ENCODE measurements at places on chromosomes 3 and 15.

DNA sequence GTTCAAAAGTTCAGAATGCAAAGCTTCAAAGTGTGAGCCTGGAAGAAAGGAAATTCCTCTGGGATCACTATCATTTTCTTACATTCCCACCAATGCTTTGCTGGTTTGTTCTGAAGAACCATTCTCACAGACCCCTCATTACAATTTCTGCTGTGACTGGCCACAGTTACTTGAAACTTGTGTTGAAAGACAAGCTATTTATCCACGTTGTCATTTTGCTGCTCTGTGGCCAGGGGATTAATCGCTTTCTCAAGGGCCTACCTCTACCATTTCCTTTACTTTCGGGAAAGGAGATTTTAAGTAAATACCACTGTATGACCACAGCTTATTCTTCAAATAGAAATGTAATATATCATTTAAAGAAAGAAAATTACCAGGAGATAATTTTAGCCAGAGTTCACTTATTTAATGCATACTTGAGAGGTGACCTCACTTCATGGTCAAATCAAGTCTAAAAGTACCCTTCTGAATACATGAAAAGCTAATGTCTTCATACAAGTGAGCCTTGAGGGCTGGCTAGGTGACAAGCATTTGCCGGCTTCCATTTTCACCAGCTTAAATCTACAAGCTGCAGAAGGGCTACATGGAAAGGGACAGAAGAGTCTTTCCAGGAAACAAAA, 69.8 kb upstream of the ROBO2 start:
- DNase-seq: no peak

DNA sequence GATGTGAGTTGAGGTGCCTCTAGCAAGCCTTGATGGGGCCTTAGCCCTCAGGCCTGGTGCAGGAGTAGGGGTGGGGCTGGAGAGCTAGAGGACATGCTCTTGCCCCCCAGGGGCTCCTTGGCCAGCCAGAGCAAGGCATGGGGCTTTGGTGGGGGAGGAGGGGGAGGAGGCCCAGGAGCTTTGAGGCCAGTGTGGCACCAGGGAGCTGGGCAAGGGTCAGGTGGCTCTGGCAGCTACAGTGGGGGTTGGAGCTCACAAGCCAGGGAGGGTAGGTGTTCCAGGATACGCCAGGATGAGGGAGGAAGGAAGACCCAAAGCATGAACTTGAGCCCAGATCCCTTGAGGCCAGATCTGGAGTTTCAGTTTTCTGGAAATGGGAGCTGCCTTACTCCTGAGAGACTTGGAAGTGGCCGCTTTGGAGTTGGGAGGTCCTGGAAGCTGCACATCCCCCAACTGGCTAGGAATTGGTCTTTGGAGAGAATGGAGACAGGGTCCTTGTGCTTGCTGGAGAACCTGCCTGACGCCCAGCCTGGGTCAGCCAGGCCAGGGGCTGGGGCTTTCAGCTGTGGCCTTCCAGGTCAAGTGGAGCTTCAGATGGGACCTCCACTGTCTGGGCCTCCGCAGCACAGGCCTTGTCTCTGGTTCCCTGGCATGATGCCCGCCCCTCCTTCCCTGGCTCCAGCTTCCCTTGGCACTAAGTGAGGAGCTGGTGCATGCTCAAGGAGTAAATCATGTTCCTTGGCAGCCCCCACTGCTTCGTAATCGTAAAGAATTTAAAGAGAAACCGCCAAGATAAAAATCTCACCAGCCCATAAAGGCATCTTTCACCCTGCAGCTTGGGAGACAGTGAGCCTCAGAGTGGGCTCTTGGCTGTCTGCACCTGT, 8.7 kb downstream of the SEMA3F start:
- peak; percentile 52 for DNase-seq

- no peak for DNase-seq
Observed at GRCh38 chr3:181726351-181727330, 14.9 kb downstream of the SOX2 start.

DNA sequence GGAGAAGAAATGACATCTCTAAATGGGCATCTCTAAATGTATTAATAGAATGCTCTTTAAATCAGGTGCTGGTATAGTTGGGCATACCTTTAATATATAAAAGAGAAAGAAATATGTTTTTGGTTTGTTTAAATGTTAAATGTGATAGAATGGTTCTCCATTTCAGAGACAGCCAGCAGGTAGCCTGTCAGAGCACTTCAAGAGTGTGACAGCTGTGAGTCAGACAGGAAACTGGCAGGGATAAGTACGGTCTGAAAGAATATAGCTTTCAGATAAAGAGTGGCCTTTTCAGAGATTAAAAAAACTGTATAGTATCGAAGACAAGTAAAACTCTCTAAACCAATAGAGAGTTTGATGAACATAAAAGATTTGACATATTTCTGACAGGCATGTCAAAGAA, 654.1 kb downstream of the IGSF11 start:
- DNase-seq: no peak

- DNase-seq: no peak
Observed at GRCh38 chr15:44804298-44805046, 68.1 kb downstream of the TRIM69 start.

DNA sequence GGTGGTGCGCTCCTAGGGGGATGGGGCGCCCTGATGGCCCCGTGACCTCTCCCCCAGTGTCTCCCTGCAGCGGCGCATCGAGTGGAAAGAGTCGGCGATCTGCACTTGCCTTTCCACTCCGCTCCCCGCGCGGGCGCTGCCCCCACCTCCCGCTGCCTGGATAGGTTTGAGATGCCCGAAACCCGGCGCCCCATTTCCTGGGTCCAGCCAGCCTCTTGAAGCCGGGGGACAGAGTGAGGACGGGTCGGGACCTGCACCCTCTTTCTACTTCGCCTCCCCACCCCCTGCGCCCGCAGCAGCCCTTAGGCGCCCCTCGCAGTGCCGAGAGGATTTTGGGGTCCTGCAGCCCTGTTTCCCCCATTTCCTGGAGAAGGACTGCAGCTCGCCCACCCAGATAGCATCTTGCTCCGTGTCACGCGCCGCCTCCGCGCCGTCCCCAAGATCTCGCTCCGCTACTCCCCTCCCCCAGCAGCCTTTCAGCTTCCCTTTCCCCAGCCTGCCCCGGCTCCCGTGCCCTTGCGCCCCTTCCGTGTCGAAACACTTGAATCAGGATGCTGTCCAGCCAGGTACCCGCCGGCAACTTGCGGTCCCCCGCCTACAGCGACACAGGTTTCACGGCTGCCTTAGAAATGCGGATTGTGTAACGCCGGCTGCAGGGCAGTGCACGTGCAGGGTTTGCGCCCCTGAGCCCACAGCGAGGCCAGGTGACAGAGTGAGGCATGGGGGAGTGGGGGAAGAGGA, 519 bp downstream of the ABHD6 start:
- no peak for DNase-seq

DNA sequence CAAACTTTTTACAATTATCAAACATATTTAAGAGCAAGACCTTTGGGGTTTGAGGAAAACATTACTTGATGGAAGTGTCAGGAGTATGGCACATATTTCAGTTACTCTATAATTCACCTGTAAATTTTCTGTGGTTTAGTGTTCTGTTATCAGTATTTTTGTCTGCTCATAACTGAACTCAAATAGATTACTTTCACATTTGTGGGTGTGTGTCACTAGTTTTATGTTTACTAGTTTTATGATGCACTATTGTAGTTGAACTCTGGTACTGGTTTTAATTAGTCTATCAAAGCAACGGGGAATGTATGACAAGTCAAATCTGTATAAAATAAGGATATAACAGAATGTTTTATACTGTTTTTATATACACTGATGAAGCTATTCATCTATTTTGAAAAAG, 27.2 kb downstream of the OXSM start:
- no peak for DNase-seq

DNA sequence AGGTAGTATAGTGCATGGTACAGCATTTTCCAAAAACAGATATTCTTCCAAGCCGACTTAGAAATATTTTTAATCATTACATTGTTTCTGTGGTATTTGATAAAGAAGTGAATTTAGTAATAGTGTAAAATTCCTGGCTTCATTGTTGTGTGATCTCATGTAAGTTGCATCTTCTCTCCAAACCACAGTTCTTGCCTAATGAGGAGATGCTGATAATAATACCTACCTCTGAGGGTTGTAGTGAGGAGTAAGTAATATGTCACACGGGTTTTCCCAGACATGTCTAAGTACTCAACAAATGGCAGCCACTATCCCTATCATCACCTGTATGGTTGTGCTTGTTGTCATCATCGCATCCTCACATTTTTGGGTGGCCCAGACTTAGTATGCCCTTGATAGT, 167.3 kb downstream of the SLCO3A1 start:
- DNase-seq: no peak

DNA sequence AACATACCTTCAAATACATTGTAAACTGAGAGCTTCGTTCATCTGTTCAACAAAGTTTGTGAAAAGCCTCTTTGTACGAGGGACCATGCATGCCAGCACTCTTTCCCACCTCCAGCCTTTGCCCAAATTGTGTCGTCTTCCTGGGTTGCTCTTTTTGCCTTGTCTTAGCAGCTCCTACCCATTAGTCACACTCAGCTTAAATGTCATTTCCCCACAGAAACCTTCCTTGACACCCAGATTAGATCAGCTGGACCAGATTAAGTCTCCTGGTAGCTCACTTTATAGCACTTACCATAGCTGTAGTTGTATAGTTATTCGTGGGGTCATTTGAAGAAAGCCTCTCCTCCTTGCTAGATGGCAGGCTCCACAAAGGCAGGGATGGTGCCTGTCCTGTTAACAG, 24.1 kb upstream of the SNRK start:
- DNase-seq: no peak

GRCh38 chr15:64112904-64113303, 17.1 kb downstream of the SNX1 start:
- DNase-seq: no peak

GRCh38 chr3:61894988-61895935, 333.9 kb downstream of the PTPRG start:
- peak; percentile 72 for DNase-seq

- no peak for DNase-seq
Observed at GRCh38 chr3:60555686-60556354, 695.4 kb downstream of the FHIT start.

GRCh38 chr15:57735891-57736290, 29.4 kb downstream of the POLR2M start:
- DNase-seq: no peak

- no peak for DNase-seq
Observed at GRCh38 chr15:81024936-81025335, 24.2 kb downstream of the TLNRD1 start.

DNA sequence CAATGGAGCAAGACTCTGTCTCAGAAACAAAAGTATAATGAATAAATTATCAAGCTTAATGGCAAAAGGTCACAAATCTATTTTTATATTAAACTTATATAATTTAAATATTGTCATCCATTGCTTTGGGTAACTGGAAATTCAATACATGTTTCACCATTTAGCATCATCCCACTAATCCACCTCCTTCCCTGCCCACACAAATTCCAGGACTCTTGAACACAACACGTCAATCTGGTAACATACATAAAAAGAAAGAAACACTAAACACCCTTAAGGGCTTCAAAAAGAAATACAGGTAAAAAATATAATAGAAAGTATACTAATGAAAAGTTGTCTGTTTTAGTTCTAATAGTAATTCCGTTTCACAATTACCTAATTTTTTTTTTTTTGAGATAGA, 149.4 kb downstream of the STAG1 start:
- no peak for DNase-seq
